ENCODE measurements at places on chromosomes 12 and 14. TPM values are rescaled to one million over a fixed set of nuclear protein-coding genes. Genes with fewer than 3 reads are reported as not detected.
A peak's percentile ranks its signal among the peaks of the same experiment; 100 is the strongest.

The BMAL2 gene
- 3.0 TPM for polyA plus RNA-seq

The P3H3 gene
- 80.9 TPM for polyA plus RNA-seq

The CCDC177 gene
- 0.14 TPM for polyA plus RNA-seq

The DBX2 gene
- polyA plus RNA-seq = 0.11 TPM

The MYH7 gene
- 0.20 TPM for polyA plus RNA-seq

The DGLUCY gene
- polyA plus RNA-seq = 82.5 TPM

- no peak for DNase-seq
Observed at GRCh38 chr12:7190268-7191055, 976 bp downstream of the PEX5 start.

GRCh38 chr12:78802593-78802992 is 62.0 kb upstream of the SYT1 start:
- no peak for DNase-seq

DNA sequence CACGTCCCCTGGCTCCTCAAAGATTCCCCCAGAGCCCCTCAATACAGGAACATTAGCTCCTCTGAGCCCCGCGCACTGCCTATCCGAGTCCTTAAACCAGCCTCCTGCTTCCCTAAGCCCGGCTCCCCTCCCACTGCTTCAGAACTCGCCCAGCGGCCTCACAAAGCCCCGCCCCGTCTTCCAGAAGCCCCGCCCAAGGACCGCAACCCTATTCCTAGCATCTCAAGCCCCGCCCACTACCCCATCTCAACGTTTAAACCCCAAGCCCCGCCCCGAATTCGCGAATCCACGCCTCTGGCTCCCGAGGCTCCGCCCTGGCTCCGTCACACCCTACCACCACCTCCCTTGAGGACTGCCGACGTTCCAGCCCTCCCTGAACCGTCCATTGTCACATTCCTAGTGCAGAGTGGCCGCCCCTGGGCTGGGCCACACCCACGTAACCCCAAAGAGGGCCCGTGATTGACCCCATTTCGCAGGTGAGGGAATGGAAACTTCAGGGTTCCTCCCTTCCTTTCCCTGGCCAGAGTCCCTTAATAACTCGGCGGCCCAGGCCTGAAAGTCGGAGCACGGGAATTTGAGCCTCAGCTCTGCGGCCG is 646 bp upstream of the CORO1C start:
- DNase-seq = peak; percentile 92

GRCh38 chr14:98035396-98035795 is 1236.6 kb downstream of the BCL11B start:
- peak; percentile 5 for DNase-seq

- DNase-seq = no peak
Observed at GRCh38 chr12:116588390-116589028, 29.3 kb downstream of the MAP1LC3B2 start.

- DNase-seq = no peak
Observed at GRCh38 chr12:25694072-25694471, 141.0 kb upstream of the LMNTD1 start.

GRCh38 chr12:79114896-79115295 is 250.3 kb downstream of the SYT1 start:
- peak; percentile 17 for DNase-seq

- DNase-seq = no peak
Observed at GRCh38 chr12:75660805-75661404, 149.5 kb upstream of the KRR1 start.

- DNase-seq = no peak
Observed at GRCh38 chr14:95023115-95023514, 134.2 kb downstream of the DICER1 start.

DNA sequence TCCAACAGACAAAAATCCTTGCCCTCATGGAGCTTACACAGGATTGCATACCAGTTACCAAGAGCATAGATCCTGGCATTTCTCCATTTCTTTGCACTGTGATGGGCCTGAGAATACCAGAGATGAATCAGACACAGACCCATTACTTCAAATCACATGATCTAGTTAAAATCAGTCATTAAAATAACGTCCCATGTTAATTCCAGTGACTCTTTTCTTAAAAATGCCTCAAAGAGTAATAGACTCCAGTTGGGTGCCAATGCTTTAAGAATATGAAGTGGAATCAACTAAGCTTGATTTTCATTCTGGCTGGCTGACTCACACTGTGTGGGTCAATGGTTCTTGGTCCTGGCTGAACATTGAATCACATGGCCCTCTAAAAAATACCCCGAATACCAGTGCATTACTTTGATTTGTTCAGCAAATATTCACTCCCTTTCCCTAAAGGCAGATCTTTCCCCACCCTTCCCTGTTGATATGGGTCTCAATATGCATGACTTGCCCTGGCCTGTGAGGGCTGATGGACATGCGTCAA is 11.0 kb downstream of the ASB2 start:
- DNase-seq = no peak

DNA sequence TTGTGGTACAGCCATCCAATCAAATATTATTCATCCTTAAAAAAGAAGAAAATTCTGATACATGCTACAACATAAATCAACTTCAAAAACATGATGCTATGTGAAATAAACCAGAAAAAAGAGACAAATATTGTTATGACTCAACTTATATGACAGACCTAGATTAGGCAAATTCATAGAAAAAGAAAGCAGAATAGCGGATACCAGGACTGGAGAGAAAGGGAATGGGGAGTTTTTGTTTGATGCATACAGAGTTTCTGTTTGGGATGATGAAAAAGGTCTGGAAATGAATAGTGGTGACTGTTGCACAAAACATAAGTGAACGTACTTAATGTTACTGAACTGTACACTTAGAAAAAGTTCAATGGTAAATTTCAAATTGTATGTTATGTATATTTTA is 82.3 kb downstream of the SPPL3 start:
- DNase-seq = no peak

GRCh38 chr14:59161561-59162175 is 26.8 kb upstream of the DAAM1 start:
- peak; percentile 35 for DNase-seq

DNA sequence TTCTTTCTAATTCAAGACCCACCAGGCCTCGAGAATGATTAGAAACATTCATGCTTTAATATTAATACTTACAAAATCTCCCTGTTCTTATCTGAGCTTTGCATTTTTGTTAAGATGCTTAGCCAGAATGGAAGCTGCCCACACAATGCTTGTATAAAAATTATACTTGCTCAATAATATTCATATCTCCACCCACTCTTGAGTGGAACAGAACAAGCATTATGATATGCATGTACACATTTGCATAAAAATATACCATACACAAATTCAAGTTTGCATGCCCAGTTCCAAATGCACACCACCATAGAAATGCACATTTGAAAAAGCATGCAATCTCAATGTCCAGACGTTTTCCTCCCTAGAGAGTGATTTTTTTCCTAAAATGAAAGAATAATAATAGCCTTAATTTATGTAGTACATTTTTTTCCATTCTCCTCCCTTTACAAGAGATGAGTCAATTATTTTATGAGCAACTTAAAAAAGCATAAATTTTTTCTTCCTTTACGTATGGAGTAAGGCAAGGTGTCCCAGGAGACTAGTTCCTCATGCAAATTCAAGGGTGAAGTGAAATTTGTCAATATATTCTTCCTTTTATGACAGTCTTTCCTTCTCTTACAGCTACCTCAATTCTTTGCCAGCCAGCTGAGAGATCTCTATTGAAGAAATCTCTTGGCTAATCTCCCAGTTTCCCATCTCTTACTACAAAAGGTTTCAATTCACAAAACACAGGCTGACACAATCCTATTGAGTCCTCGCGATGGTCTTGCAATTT is 313.1 kb upstream of the GARIN6 start:
- no peak for DNase-seq

DNA sequence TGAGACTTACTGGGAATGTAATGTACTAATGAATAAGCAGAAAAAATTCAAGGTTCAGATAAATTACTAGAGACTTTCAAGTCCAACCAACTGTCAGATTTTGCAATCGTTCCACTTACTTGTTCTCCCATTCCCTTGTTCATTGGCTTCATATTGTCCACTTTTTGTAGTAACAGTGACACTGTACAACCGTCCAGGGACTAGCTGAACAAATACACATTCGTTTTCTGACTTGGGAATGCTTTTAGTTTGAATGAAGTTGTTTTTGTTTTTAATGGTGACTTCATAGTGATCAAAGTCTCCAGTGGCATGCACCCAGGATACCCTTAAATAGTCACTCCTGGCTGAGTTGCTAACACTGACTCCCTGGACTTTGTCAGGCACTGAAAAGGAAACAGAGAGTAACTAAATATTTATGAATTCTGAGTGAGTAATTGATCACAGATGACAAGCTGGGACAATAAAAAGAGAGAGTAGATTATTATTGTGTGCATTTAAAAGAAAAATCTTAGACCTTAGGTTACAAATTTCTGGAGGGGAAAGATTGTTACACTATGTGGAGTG is 65.4 kb downstream of the PTPRB start:
- no peak for DNase-seq

DNA sequence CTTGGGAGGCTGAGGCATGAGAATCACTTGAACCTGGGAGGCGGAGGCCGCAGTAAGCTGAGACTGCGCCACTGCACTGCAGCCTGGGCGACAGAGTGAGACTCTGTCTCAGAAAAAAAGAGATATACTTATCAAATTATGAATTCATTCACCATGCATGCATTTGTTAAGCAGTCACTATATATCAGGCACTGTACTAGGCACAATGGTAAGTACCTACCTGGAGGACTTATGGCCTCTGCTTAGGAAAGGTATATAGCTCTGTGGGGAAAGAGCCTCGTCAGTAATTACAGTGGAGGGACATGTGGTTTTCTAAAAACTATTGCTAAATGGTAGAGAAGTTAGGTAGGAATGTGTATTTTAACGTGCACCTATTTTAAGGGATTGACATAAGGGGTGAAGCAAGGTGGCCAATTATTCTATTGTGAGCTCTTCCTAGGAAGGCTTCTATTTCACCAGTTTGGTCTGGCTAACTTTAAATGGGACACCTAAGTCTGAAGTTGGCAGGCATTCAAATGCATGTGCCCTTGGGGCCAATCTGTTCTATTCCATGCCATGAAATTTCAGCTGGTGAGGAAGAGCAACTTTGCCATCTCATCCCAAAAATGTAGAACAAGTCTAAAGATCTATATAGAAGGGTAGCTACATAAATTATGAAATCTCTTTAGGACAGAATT is 15.0 kb downstream of the TCP11L2 start:
- no peak for DNase-seq

- DNase-seq = no peak
Observed at GRCh38 chr12:118606690-118607089, 230.3 kb downstream of the SUDS3 start.
